ENCODE measurements at places on chromosomes 5 and 9.

- no peak overlapping the region for H3K27ac ChIP-seq
- H3K4me3 ChIP-seq = no peak overlapping the region
- no peak for DNase-seq
- no peaks in the 10 kb centered on the region for H3K27me3 ChIP-seq
- H3K36me3 ChIP-seq = peaks cover 71% of the 10 kb centered on the region
- H3K4me1 ChIP-seq = no peaks in the 10 kb centered on the region
Measured at GRCh38 chr5:95511606-95512005, 43.2 kb downstream of the SKIC3 start.

- no peak overlapping the region for H3K4me3 ChIP-seq
- DNase-seq = no peak
- H3K27ac ChIP-seq = no peak overlapping the region
Measured at GRCh38 chr9:136844761-136845464, 2.6 kb downstream of the AJM1 start.

- H3K4me1 ChIP-seq = no peaks in the 10 kb centered on the region
- H3K4me3 ChIP-seq = no peak overlapping the region
- H3K36me3 ChIP-seq = no peaks in the 10 kb centered on the region
- no peak for DNase-seq
Measured at GRCh38 chr5:33781286-33781685, 110.5 kb downstream of the ADAMTS12 start.

- no peak for DNase-seq
- H3K27ac ChIP-seq = no peak overlapping the region
- peaks cover 17% of the 10 kb centered on the region for H3K4me1 ChIP-seq
Measured at GRCh38 chr5:113373426-113373825, 61.4 kb downstream of the TSSK1B start.

GRCh38 chr5:139552893-139553575, 8.1 kb upstream of the UBE2D2 start:
- H3K4me1 ChIP-seq = no peaks in the 10 kb centered on the region
- no peak overlapping the region for H3K4me3 ChIP-seq
- no peaks in the 10 kb centered on the region for H3K36me3 ChIP-seq
- H3K27ac ChIP-seq = no peak overlapping the region

DNA sequence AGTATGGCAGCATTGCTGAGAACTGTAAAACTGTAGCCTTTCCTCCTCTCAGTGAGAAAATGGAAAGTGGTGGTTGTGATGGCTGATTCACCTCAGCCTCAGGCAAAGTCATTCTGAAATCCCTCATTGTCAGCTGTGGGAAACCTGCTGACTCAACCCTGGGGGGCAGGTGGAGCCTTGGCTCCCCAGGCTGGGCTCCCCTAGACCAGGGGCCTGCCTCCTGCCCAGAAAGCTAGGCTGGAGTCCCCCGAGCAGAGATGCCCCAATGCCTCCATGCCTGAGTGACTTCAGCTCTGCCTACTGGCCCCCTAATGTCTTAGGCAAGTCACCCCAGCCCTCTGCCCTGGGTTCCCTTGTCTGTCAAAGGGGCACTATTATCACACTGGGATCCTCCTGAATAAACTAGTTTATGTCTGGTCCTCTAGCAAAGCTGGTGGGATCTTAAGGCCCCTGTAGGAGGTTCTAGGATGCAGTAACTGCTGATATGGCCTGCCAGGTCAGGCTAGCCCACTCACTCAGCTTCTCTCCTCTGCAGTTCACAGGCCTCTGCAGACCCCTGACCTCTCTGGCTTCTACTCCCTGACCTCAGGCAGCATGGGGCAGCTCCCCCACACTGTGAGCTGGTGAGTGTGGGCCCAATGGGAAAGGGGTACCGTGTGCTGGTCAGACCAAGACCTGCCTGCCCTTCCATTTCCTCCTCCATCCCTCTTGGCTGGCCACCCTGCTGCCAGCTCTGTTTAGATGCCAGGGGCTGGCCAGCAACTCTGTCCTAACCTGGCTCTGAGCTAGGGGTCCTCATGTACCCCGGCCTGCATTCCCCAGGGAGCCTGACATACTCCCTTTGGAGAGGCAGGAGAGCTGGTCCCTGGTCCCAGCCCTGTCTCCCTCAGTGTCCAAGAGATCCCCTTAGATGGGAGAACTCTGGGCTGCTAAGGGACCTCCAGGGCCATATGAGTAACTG, 24.2 kb downstream of the TCF7 start:
- no peak overlapping the region for H3K27ac ChIP-seq
- H3K4me1 ChIP-seq = peaks cover 30% of the 10 kb centered on the region
- H3K4me3 ChIP-seq = no peak overlapping the region

DNA sequence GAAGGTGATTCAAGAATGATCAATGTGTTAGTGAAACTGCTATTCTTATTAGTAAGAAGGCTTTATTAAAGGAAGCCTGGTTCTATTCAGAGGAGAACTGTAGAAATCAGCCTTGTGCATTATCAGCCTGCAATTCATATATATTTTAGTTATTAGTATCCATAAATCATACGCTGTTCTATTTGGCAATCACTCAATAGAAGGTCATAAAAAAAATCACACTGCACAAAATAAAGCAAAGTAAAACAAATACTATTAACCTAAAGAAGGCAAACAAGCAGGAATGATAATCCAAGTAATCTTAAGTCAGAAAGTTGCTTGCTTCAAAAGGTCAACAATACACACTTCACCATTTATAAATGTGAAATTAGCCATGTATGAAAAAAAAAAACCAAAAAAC, 138.1 kb downstream of the PDE4D start:
- H3K36me3 ChIP-seq = no peaks in the 10 kb centered on the region
- H3K27ac ChIP-seq = no peak overlapping the region
- no peak overlapping the region for H3K4me3 ChIP-seq
- H3K27me3 ChIP-seq = no peaks in the 10 kb centered on the region
- no peak for DNase-seq
- H3K4me1 ChIP-seq = peaks cover 26% of the 10 kb centered on the region

DNA sequence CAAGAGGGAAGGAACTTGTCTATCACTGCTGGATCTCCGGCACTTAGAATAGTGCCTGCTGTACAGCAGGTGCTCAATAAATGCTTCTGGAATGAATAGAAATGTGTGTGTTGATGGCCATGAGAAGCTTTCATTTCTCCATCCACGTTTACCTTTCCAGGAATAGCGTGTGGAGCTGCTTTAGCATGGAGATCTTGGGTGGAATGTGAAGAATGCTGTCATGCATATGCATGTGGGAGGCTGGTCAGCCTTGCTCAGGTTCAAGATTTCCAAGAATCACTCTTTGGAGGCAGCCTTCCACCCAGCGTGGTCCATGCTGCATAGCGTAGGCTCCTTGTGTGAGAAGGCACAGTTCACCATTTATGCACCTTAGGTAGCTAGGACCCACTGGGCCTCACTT, 19.2 kb downstream of the COL15A1 start:
- H3K27me3 ChIP-seq = no peaks in the 10 kb centered on the region
- peaks cover 13% of the 10 kb centered on the region for H3K4me1 ChIP-seq
- H3K4me3 ChIP-seq = no peak overlapping the region
- no peak overlapping the region for H3K27ac ChIP-seq
- DNase-seq = no peak

GRCh38 chr5:44637916-44638869, 170.6 kb upstream of the MRPS30 start:
- no peak overlapping the region for H3K27ac ChIP-seq
- H3K27me3 ChIP-seq = no peaks in the 10 kb centered on the region
- DNase-seq = no peak
- no peaks in the 10 kb centered on the region for H3K36me3 ChIP-seq
- no peak overlapping the region for H3K4me3 ChIP-seq

DNA sequence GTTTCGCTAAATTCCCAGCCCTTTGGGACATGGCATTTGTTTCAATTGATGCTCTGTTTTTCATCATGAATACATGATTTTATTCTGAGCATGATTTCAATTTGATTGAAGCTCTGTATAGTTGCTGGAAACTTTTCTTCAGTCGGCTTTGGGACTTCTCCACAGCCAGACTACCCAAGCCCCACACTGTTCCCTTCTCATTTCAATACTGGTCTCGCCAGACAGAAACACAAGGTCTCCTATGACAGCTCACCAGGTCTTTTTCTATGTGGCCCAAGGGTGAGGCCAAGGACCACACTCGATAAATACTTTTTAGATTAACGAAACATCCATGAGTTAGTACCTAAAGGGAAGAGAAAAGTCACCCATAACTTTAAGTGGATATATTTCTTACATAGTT, 132.2 kb downstream of the ARL15 start:
- no peaks in the 10 kb centered on the region for H3K27me3 ChIP-seq
- peaks cover 6% of the 10 kb centered on the region for H3K4me1 ChIP-seq
- no peak overlapping the region for H3K27ac ChIP-seq
- H3K4me3 ChIP-seq = no peak overlapping the region
- no peaks in the 10 kb centered on the region for H3K36me3 ChIP-seq

DNA sequence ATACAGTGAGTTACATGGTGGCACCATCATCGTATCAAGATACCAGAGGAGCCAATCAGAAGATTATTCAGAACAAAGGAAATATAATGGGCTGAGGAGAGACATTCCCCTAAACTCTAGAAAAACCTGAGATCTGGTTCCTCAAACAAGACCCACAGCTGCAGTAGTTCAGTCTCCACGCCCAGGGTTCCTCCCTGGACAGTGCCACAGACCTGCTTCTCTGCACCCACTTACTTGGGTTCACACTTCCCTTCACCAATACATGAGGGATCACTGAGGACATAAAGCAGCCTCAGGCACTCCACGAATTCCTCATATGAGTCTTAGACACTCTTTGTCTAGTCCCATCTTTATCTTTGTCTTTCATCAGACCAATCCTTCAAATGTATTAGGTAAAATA, 101.7 kb downstream of the APTX start:
- no peak overlapping the region for H3K27ac ChIP-seq
- H3K4me3 ChIP-seq = no peak overlapping the region
